Neural crest cell (in vitro differentiated cells): ENCODE measurements at places on chromosomes 7 and 10. TPM values are rescaled to one million over a fixed set of nuclear protein-coding genes. Genes with fewer than 3 reads are reported as not detected.

Gene CYP26C1
- 0.30 and 0.37 TPM in 2 replicates for total RNA-seq

Gene TRDMT1
- total RNA-seq, result 17.3 and 20.6 TPM in 2 replicates

Gene SFTPD
- total RNA-seq, result not detected in 2 replicates

Gene DOCK1
- total RNA-seq, result 55.8 and 62.9 TPM in 2 replicates

Gene DNAJB9
- 9.5 and 10.0 TPM in 2 replicates for total RNA-seq

Gene LIPJ
- not detected in 2 replicates for total RNA-seq
